ENCODE measurements at places on chromosomes 4 and X. TPM values are rescaled to one million over a fixed set of nuclear protein-coding genes. Genes with fewer than 3 reads are reported as not detected.

DNA sequence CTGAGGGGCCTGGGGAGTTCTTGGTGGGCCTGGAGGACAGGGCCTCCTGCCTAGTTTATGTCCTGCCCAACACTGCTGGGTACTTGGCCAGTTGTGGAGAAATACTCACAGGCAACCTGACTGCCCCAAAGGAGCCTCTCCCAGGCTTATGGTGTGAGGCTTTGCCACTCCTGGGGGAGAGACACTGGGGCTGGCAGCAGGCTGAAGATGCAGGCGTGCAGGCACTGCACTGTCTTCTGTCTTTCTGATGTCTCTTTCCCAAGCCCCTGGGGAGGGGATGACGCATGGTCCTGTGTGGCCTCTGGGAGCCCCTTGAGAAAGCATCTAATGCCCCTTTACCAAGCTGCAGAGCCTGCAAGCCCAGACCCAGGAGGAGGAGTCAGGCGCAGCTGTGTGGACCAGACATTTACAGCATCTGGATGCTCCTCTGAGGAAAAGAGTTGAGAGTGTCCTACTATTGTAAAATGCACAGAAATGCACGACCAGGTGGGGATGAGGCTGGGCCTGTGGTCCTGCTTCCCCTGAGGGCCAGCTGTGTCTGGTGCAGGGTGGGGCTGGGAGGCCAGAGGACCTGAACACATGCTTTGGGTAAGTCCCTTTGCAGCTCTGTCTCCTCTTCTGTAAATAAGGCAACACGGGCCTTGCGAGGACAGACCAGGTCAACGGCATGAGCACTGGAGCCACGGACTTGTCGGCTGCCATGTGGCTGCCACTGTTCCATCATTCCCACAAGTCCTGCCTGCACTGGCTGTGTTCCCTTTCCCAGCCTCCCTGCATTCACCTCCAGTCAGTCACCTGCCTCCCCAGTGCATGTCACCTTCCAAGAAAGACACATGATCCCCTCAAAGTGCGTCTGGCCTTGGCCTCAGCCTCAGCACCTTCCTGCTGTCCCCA is 8.4 kb downstream of the TMEM271 start:
- DNase-seq, result no peak

DNA sequence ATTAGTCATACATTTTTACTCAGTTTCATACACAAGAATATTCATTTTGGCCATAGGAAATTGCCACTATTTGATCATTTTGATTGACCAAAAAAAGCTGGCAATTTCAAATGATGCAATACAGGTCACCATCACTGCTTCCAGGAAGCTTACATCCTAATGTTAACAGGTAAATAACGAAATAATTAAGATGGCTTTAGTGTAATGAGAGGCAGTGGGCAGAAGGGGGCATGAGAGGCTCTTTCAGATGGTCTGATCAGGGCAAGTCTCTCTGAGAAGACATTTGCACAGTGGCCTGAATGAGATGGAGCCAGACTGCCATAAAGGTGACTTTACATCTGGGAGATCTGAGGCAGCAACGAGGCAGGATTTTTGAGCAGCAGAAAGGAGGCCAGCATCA is 170.7 kb downstream of the SLIT2 start:
- DNase-seq, result peak; percentile 58

DNA sequence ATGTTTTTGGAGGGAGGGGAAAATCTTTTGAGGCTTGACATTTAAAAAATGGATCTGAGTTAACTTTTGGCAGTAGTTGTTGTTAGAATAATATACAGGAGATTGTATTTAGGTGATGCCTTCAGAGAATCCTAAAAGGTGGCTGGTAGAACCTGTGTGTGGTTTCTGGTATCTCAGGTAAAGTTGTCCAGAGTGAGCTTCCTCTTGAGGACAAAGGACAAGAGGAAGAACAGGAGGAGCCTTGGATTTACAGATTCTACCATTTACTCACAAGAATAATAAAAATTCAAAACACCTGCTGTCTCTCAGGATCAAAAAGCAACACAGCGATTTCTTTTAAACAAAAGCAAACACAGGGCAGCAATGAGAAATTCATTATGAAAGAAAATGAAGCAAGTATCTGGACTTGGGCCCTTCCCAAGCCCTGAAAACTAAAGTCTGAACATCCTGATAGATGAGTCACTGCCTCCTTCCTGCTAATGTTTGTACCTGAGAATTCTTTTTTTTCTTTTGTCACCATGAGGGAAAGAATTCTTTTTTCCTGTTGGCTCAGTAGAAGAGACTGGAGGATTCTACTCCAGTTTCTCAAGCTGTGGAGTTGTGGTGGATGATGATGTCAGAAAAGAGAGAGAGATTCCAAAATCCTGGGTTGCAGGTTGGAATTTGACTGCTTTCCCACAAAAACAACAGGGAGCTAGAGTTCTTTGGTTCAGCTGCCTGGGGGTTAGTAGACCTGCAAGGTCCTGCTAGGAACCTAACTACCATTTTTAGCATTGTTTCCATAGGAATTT is 31.5 kb upstream of the RAPGEF2 start:
- no peak for DNase-seq

DNA sequence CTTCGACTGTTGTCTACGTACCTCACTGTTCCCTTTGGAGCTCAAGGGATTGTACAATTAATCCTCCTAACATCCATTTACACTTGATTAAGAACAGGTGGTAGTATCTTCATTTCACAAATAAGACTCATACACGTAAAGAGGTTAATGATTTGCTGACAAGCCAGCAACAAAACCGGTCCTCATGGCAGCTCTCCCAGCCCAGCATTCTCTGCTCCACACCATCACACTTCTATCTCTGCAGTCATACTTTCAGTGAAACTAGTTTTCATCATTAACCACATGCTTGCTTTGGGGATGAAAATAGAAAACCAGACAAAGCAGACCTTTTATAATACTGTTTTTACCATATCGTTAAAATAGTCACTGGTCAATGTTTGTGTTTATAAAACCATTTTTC is 28.7 kb upstream of the CASK start:
- DNase-seq, result no peak

Gene MTMR8
- 4.6 TPM for total RNA-seq

DNA sequence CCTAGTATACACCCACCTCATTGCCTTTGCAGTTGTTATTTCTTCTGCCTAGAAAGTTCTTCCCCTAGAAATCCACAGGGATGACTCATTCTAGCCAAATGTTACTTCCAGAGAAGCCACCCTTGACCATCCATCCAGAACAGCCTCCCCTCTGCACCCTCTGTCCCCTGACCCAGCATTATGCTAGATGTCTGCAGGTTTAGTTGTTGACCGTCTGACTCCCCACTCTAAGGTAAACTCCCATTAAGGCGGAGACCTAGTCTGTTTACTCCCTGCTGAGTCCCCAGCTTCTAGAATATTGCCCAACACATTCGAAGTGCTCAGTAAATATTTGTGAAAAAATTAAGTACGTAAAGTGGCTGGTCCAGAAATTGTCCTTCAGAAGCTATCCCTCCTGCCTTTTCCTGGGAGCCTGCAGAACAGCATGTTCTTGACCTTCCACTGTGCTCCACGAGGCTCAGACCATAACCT is 11.0 kb downstream of the SRD5A3 start:
- no peak for DNase-seq

Gene GYPB
- total RNA-seq, result not detected

Gene GATA1
- not detected for total RNA-seq

Gene PNMA6A
- total RNA-seq, result 0.35 TPM

DNA sequence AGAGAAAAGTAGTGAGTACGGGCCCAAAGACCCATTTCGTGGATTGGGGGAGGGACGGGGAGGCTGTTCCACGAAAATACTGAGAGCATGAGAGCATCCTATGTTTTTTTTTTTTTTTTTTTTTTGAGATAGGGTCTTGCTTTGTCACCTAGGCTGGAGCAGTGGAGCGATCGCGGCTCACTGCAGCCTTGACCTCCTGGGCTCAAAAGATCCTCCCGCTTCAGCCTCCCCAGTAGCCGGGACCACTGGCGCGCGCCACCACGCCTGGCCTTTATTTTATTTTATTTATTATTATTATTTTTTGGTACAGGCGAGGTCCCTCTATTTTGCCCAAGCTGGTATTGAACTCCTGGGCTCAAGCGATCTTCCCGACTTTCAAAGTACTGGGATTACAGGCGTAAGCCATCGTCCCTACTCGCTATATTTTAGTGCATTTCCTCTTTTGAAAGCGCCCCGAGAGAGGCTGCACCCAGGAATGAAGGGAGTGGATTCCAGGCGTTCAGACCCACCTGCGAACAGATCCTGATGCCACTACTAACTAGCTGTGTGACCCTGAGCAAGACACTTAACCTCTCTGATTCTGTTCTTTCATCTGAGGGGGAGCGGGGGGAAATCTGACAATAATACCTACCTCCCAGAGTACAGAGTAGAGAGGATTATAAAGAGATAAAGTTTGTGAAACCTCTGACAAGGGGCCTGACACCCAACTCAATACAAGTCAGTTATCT is 5.4 kb upstream of the MSX1 start:
- no peak for DNase-seq

DNA sequence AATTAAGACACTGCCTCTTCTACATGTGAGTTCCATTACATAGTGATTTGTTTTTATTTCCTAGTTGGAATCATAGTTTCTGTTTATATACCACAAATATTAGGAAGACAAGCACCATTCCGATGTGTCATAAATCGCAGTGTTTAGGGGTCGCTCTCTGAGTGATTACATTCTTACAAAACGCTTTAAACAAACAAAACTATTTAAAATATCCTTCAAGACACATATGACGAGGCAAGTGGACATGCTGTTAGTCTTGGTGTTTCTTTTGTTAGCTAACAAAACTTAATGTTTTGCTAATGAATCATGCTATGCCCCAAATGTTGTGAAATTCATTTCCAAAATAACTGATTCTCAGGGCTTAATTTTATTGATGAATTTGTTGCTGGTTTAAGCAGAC is 1219.3 kb upstream of the PRKX start:
- no peak for DNase-seq

DNA sequence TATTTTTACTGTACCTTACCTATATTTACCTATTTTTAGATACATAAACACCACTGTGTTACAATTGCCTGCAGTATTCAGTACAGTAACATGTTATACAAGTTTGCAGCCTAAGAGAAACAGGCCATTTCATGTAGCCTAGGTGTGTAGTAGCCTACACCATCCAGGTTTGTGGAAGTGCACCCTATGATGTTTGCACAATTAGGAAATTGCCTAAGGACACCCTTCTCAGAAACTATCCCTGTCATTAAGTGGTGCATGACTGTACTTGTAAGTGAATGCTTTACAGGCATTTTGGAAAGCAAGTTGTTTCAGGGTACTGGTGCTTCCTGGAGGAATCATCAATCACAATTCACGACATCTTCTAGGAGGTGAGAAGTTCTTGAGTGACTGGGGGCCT is 991.8 kb upstream of the SLIT2 start:
- no peak for DNase-seq

DNA sequence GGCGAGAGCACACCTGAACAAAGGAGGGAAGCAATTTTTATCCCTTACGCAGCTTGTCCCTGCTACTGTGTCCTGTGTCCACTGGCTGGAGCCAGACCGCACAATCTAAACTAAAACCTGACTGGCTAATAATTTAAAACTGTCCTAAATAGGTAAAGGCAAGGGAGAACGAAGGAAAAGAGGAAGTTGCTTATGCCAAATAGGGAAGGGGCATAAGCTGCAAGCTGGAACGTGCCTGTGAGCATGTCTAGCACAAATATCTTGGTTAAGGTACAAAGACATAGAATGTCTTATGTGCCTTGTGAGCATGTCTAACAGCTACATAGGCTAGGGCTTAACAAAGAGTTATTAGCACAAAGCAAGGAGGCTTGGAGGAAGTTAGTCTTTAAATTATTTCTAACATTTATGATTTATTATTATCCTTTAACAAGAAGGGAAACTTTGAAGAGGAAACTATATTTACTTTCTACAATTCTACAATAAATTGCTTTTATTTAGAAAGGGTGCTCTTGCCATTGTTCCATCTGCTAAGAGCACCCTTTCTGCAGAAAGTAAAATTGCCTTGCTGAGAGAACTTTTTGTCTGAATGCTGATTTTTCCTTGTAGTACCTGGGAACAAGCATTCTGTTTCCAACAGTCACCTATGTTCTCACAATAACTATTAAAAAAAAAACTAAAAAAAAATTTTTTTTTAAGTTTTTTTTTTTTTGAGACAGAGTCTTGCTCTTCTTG is 80.6 kb upstream of the CBR4 start:
- no peak for DNase-seq

Gene RELL1
- 35.5 TPM for total RNA-seq

Gene F9
- not detected for total RNA-seq

GRCh38 chrX:132031867-132032266 is 8.8 kb downstream of the STK26 start:
- no peak for DNase-seq

- no peak for DNase-seq
Measured at GRCh38 chrX:3346501-3347259, at the start of gene MXRA5. Gene MXRA5, minus strand, starts transcription at chrX:3346652. Its CDS starts 2,819 bp downstream, at chrX:3343833.

DNA sequence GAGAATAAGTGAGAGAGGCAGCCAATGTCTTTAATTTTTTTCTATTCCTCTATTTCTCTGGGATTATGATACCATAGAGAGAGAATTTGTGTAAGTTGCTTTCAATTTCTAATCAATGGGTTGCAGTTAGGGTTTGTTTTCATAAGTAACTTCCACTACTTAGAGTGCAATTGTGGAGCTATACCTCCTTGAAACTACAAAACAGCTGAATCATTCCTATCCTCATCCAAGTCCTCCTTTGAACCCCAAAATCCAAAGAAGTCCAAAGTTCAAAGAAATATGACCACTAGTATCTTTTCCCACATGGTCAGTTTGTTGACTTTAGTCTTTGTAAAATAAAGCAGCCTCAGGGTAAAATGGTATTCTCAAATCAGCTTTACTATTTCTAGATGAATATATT is 1085.4 kb upstream of the INTU start:
- no peak for DNase-seq

GRCh38 chr4:82429728-82430192 is 502 bp downstream of the HNRNPDL start:
- DNase-seq, result peak; percentile 84

GRCh38 chrX:119004920-119005524 is 30.6 kb downstream of the LONRF3 start:
- peak; percentile 53 for DNase-seq

DNA sequence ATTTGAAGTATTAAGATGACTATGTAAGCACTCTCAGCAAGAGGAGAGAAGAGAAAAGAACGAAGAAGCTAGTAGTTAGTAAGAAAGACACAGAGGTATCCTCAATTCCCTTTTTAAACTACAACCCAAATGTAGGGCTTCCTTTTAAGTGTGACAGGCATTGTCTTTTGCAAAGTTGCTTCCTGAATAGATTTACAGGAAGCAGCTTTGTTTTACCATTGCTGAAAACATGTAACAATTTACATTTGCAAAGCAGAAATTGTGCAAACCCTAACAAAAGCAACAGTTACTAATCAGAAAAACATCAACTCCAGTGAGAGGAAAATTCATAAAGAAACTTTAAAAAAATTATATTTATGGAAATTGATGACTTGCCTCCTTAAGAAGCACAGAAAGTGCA is 96.4 kb downstream of the FAM13A start:
- no peak for DNase-seq

GRCh38 chrX:119736206-119736764 is 22.1 kb upstream of the SOWAHD start:
- DNase-seq, result no peak

Gene WAS
- 138 TPM for total RNA-seq

- DNase-seq, result peak; percentile 41
Measured at GRCh38 chrX:137052643-137053235, 18.9 kb upstream of the GPR101 start.

Gene MORF4L2
- 130 TPM for total RNA-seq

Gene PNMA6F
- total RNA-seq, result not detected

Gene TMPRSS11D
- not detected for total RNA-seq

Gene AFF2
- total RNA-seq, result 0.61 TPM

All from activated CD8-positive, alpha-beta memory T cell treated with anti-CD3 and anti-CD28 coated beads, Interleukin-2, amount 10 ng/mL, durations not matched to agents 7 days and 5 days (primary cell).